ENCODE measurements at places on chromosomes 1 and 21. TPM values are rescaled to one million over a fixed set of nuclear protein-coding genes. Genes with fewer than 3 reads are reported as not detected.

The SH2D5 gene
- total RNA-seq, result 5.3 TPM

GRCh38 chr1:150268340-150268704 is 494 bp downstream of the APH1A start:
- no peak for DNase-seq
- no peaks in the 10 kb centered on the region for H3K27me3 ChIP-seq
- H3K27ac ChIP-seq, result peak overlapping the region; percentile 58
- peaks cover 42% of the 10 kb centered on the region for H3K36me3 ChIP-seq
- peaks cover 16% of the 10 kb centered on the region for H3K4me1 ChIP-seq

The CCDC30 gene
- 0.13 TPM for total RNA-seq

GRCh38 chr1:240170266-240170665 is 78.6 kb downstream of the FMN2 start:
- no peaks in the 10 kb centered on the region for H3K27me3 ChIP-seq
- H3K36me3 ChIP-seq, result no peaks in the 10 kb centered on the region
- no peak overlapping the region for H3K27ac ChIP-seq
- peaks cover 27% of the 10 kb centered on the region for H3K4me1 ChIP-seq
- H3K4me3 ChIP-seq, result no peak overlapping the region
- DNase-seq, result no peak

GRCh38 chr1:101738475-101738874 is 258.3 kb downstream of the OLFM3 start:
- no peaks in the 10 kb centered on the region for H3K4me1 ChIP-seq
- no peaks in the 10 kb centered on the region for H3K27me3 ChIP-seq
- H3K36me3 ChIP-seq, result no peaks in the 10 kb centered on the region
- H3K27ac ChIP-seq, result no peak overlapping the region
